ENCODE measurements at places on chromosomes 12 and 14.

DNA sequence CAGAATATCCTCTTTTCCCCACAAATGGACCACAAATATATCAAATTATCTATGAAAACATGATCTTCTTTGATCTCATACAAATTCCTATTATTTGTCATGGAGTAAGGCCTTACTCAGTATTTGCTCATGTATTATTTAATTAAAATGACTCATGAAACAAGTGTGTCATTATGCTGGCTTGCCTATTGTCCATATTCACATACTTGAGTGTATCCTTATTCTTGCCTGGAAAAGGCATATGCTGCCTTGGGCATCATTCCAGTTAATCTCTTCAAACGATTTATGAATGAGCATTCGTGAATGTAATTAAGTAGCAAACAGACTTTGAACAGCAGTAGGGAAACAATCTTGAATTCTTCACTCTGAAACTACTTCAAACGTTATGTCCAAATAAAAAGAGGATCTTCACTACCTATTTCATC lies 22.6 kb upstream of the SNRPF start:
- DNase-seq = no peak

- no peak for DNase-seq
Observed at GRCh38 chr14:72925171-72925759, 999 bp upstream of the DCAF4 start.

DNA sequence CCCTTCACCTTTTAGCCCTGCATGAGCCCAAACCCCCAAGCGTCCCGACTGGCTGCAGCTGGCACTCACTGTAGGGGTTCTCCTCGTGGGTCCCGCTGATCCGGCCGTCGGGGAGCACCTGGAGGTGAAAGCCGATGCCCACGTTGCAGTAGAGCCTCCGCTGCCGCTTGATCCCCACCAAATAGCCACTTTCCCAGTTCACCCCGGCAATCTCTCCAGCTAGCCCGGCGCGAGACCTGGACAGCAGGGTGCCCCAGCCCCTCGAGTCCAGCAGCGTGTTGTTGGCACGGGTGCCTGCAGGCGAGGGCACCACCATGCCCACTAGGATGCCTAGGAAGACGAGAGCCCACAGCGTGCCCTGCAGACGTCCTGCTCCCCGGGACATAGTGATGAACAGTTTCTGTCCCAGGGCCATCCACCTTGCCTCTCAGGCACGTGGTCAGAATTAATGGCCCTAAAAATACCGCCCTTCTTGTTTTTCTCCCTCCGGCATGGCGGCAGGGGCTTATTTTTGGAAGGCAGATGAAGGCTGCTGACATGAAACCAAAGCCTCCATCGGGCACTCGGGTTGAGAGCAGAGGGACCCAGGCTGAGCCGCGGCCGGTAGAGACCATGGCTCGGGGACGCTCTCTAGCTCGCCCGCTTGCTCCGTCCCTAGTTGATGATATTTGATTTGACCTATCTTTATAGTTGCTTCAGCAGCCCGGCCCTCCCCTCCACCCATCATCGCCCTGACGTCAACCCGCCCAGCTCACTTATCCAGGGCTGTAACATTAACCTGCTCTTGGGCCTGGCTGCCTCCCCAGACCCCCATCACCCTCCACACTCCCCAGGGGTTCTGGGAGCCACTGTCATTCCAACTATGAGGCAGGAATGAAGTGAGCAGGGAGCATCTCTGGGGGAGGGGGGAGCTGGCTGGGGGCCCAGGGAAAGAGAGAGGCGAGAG lies at the start of gene FGF6:
FGF6 (minus strand) TSS at position 660 of the 946 bp plus-strand sequence; CDS start at position 415, 245 bp downstream.
- DNase-seq = no peak

DNA sequence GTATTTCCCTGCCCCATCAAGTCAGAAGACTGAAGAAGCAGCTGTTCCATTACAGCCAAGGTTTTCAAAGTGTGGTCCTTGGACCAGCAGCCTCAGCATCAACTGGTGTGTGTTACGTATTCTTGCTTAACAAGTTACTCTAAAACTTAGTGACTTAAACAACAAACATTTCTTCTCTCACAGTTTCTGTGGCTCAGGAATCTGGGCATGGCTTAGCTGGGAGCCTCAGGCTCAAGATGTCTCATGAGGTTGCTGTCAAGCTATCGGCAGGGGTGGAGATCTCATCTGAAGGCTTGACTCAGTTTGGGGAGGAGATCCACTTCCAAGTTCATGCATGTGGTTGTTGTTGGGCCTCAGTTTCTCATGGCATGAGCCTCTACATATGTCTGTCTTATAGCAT lies 174.5 kb downstream of the KTN1 start:
- no peak for DNase-seq
